ENCODE measurements at places on chromosomes 7 and 10. TPM values are rescaled to one million over a fixed set of nuclear protein-coding genes. Genes with fewer than 3 reads are reported as not detected.

Gene VENTX
- total RNA-seq, result 0.12 TPM

Gene LIPK
- 3.3 TPM for total RNA-seq

Gene DENND11
- 6.9 TPM for total RNA-seq

Gene ASZ1
- not detected for total RNA-seq

Gene WDR11
- 39.3 TPM for total RNA-seq

Gene NEURL1
- total RNA-seq, result 0.16 TPM

Gene ACTR3C
- total RNA-seq, result 6.1 TPM

Gene OR2A12
- total RNA-seq, result not detected

Gene NODAL
- total RNA-seq, result 0.48 TPM

Gene RSPH10B2
- 0.28 TPM for total RNA-seq

Gene POU6F2
- 0.08 TPM for total RNA-seq

Gene FGFBP3
- total RNA-seq, result 0.56 TPM

Gene ITIH5
- total RNA-seq, result 2.3 TPM

Gene CLEC5A
- 0.20 TPM for total RNA-seq

Gene FAM25G
- total RNA-seq, result 3.4 TPM
